HL-60 (cell line): ENCODE measurements at places on chromosomes 1 and 21.
A peak's percentile ranks its signal among the peaks of the same experiment; 100 is the strongest.

DNA sequence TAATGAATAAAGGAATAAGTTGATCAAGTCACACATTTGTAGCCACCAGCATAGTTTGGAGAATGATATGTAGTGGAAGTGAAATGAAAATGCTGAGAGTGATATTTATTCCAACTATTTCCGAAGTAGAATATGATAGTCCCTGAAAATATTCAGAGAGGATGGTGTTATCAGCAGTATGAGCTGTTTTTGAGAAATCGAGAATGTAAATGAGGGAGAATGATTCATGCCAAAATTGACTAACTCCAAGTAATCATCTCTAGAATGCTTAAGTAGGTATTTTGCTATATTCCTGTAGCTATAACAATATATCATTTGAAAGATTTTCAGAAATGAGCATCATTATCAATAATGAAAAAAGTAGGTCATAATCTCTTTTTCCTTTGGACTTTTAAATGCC lies 178.9 kb downstream of the PDE4B start:
- no peak for DNase-seq

- no peak for DNase-seq
These were observed 135.9 kb downstream of the ACBD6 start for GRCh38 chr1:180366371-180367068.

GRCh38 chr1:15191770-15192169 lies 38.2 kb downstream of the TMEM51 start:
- no peak for DNase-seq

- no peak for DNase-seq
These were observed 51.3 kb upstream of the LRRN2 start for GRCh38 chr1:204736836-204737235.

DNA sequence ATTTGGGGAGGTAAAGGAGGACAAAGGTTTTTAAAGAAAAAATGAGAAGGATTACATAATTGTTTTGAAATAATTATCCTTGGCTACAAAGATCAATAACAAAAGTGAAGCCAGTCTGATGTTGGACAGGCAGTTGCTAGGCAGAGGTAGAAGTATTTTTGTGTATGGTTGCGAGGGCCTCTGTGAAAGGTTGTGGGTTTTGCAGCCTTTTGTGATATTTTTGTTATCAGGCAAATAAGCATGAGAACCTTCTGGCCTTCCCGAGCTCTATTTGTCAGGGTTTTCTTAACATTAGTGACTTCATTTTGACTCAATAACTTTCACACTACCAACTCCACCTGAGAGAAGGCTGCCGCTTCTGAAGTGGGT lies 39.2 kb downstream of the CAPN9 start:
- DNase-seq: no peak

DNA sequence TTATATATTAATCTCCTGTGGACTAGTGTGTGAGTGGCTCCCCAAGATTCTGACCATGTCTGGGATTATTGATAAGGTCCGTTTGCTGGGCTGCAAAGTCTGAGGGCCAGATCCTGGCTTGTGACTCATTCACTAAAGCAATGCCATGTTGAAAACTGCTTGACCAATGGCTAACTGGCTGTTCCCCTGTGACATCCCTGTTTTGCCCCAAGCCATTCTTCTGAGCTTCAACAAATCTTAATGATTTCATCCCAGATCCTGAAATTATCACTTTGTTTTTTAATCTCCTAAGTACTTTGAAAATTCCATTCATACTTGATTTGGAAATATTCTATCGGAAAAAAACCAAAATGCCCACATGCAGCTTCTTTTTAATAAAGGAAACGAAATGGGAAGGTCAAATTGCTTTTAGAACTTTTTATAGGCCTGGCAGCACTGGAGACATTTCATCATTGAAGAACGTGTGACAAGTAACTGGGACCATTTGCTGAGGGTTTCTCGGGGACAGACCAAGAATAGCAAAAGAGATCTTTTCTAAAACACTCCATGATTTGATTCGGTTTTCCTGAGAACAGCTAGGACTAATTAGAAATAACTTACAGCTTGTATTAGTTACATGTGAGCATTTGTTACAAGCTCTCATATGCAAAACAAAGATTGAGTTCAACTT lies 121.3 kb downstream of the TGFB2 start:
- DNase-seq: no peak

GRCh38 chr21:15306271-15306670 lies 241.5 kb upstream of the NRIP1 start:
- DNase-seq: no peak

DNA sequence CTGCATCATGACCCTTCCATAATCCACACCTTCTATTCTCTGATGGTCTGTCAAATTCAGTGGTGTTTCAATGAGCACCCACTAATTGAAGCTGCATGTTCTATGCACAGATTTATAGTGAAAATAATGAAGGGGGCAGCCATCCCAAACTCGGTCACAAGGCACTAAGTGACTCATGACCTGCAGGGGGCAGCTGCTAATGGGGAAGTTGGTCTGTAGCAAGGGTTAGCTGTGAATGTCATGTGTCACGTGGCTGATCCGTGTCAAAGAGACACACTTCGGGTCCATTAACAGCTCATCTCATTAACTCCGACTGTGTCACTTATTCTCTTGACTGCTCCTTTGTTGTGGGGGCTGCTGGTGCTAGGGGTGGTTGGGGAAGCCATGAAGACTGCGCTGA lies 306.6 kb downstream of the PCP4 start:
- DNase-seq: no peak

DNA sequence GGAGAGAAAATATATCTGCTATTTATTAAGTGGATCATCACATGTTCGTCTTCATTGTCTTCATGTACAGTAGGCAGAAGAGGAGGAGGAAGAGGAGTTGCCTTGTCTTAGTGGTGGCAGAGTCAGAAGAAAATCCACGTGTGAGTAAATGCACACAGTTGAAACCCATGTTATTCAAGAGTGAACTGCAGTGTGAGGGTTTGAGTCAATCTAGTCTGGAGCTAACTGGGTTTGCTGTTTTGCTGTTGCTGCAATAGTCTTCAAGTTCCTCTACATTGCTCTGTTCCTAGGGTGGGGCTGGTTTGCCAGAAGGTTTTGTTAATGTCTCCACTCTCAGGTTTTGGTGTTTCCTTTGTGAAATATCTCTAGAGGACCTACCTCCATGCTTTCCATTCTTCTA lies 3.1 kb upstream of the CD1A start:
- peak; percentile 46 for DNase-seq

DNA sequence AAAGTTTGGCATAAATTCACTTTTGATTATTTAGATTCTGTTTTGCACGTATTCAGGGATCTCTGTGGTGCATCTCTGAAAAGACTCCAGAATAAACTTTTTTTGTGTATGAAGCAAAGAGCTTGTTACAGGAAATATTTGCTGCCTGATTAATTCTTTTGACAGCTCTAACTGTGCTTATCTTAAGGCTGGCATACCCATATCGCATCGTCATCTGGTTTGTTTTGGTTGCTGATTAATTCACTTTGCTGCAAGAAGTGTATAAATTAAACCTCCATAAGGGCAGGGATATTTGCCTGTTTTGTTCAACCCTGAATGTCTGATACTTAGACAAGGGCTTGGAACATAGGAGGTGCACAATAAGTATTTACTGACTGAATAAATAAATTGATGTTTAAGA lies 17.5 kb upstream of the DUSP10 start:
- DNase-seq: no peak

- DNase-seq: no peak
These were observed 40.1 kb downstream of the LAMC1 start for GRCh38 chr1:183063349-183063748.

GRCh38 chr21:44418108-44418875 lies 37.0 kb upstream of the LRRC3 start:
- no peak for DNase-seq

- DNase-seq: no peak
These were observed 30.4 kb downstream of the B3GALNT2 start for GRCh38 chr1:235473806-235474205.

- no peak for DNase-seq
These were observed 42.3 kb downstream of the UBE4B start for GRCh38 chr1:10074852-10075730.

DNA sequence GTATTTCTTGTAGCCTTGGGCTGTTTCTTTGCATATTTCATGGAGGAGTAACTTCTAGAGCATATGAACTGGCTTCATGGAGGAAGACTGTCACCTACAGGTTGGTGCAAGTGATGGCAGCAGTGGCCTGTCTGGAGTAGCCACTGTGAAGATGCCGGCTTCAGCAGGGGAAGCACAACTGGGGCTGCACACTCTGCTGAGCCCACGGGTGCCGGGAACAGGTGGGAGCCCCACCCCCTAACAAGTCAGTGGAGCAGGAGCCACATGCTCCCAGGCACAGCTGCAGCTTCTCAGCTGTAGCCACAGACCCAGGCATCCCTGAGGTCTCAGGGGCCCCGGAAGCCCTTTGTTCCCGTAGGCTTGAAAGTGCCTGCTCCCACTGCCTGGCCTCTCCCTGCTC lies 43.2 kb upstream of the C1orf185 start:
- peak; percentile 33 for DNase-seq

DNA sequence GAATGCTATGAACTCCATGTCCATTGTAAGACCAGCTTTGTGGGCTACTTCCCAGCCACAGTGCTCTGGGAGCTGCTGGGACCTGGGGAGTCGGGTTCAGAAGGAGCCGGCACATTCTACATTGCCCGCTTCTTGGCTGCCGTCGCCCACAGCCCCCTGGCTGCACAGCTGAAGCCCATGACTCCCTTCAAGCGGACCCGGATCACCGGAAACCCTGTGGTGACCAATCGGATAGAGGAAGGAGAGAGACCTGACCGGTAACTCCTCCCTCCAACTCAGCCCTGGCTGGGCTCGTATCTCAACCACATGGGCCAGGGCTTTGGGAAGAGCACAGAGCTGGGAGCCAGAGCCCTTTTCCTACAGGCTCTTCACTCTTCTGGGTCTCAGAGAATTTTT lies 15.4 kb downstream of the MOV10 start:
- no peak for DNase-seq

DNA sequence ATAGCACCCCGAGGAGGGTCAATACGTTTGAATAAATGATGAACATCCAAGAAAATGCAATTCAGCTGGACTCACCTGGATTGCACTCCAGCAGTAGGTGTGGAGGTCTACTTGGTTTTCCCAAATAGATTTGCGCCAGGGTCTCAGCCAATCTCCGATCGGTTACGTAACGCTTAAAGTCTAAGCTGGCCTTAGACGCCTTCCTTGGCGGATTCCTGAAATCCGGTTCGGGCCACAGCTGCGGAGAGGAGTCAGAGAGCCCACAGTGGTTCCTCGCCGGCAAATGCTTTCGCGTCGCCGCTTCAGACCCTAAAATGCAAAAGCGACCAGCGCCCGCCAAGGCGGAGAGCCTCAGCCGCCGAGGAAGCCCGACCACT lies 322 bp downstream of the TFB2M start:
- no peak for DNase-seq

GRCh38 chr1:231207437-231207836 lies 33.6 kb upstream of the GNPAT start:
- DNase-seq: no peak

DNA sequence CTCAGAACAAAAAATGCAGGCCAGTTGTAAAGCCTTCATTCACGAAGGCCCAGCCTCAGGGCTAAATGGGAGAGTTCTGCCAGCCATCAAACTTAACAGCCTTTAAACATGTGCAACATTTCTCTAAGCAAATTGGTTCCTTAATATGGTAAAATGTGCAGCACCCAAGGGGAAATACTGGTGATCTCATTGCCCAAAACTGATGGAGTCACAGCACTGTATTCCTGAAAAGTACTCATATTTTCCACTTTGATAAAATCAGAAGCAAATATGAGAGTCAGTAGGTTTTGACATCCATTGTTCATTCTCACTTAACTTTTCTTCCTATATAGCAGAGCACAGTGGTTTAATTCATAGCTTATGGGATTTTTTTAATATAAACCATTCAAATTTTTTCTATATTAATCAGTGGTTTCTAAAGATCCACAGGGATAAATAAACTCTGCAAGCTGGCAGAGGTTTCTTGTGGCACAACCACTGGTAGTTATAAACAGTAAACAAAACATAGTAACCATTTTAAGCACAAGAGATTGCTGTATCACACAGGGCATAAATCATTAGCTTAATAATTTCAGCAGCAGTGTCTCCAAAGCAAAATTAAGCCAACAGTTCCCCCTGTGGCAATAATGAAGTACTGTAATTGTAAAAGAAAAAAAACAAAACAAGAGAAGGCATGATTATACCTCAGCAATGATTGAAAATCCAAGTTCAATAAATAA lies 106.9 kb upstream of the LYPLAL1 start:
- DNase-seq: no peak

DNA sequence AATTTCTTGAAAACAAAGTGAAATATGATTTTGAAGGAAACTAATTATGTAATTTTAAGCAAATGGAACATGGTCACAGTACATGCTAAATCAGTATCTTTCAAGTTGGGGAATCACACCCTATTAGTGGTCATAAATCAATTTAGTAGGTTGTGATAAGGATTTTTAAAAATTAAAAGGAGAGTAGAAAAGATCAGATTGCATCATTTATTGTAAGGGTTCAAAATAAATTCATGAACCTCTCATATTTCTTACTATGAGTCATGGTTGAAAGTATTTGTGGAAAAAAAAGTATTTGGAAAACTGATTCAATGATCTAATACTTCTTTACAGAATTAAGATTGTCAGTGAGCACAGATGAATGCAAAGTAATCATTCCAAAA lies 14.6 kb downstream of the ADSS2 start:
- DNase-seq: no peak

GRCh38 chr21:45555251-45555556 lies 13.0 kb upstream of the SLC19A1 start:
- DNase-seq: no peak

DNA sequence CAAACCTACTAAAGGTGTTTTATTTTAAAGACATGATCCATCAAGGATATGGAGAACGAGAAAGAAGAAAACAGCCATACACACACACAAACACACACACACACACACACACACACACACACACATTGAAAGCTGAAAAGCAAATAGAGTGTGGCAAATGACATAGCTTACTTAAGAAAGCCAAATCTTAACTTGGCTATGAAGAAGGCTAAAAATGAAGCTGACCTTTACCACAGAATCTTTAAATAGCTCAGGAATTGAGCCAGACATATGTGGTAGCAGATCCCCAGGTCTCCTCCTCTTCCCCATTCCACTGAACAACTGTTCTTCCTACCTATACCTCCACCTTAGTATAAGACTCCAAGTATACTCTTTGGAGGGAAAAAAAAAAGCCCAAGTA lies 185.6 kb downstream of the CLEC20A start:
- no peak for DNase-seq

DNA sequence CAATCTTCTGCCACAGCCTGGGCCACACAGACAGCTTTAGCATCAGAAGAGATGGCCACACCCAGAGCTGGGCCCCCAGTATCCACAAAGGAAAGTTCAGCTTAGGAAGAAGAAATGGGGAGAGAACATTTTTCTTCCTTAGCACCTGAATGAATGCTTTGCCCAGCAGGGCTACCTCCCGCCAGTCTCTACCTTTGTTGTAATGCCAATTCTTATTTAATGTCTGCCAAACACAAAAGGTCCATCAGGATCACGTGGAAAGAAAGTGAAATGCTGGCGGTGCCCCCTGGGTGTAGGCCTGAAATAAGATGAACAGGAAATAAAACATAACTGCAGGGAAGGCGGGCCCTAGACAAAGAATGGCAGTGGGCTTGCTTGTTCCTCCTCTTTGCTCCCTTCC lies 125.6 kb downstream of the CACNA1E start:
- DNase-seq: no peak
